ENCODE measurements at places on chromosomes 7 and 10.

GRCh38 chr7:50657912-50658311 is 92.7 kb upstream of the DDC start:
- DNase-seq: no peak

DNA sequence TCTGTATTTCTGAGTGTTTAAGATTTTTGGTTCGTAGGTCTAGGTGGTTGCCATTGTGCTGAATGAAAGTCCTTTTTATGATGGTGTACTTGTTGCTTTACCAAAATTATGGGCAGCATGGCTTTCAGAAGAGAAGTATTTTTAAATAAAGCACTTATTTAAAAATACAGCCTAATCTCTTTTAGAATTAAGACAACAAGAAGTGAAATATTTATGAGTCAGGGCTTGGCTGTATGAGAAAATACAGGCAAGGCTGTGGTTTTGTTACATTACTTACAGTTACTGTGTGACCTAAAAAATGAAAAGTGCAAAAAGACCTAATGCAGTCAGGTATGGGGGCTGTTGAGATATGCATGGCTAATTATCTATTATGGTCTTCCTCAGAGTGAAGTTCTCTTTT is 185.2 kb upstream of the PPP1R3A start:
- peak; percentile 37 for DNase-seq

GRCh38 chr10:44424298-44424697 is 39.4 kb upstream of the CXCL12 start:
- DNase-seq: peak; percentile 54

DNA sequence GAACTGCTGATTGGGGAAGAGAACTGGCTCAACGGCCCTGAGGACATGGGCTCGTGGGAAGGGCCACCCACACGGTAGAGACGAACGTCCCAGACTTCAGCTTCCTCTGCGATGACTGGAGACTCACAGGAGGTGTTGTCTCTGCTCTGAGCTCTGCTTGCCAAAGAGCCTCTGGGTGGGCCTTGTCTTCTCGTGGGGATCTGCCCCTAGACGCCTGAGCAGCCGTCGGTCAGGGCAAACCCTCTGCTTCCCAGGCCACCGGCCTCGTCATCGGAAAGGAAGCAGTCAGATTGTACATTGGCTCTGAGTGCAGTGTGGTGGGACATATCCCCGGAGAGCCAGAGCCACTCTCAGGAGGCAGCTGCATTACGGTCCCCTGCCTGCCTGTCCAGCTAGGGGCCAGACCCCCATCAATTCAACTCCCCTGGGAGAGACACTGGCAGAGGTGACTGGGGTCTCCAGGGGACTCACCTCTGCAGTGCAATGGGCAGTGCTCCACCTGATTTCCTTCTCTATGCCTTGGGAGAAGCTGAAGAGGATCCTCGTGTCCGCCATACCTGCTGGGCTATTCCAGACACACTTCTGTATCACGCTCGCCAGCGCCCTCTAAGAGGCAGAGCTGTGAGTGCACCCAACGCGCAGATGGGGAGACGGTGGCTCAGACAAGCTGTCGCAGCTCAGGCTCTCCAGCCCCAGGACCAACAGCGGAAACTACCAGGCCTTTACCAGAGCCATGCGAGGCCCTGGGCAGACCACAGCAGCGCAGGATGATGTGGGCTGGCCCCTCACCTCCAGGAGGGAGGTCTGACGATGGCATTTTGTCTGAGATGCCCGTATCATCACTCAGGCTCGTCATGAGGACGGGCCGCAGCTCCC is 227.4 kb downstream of the TCERG1L start:
- DNase-seq: peak; percentile 56

DNA sequence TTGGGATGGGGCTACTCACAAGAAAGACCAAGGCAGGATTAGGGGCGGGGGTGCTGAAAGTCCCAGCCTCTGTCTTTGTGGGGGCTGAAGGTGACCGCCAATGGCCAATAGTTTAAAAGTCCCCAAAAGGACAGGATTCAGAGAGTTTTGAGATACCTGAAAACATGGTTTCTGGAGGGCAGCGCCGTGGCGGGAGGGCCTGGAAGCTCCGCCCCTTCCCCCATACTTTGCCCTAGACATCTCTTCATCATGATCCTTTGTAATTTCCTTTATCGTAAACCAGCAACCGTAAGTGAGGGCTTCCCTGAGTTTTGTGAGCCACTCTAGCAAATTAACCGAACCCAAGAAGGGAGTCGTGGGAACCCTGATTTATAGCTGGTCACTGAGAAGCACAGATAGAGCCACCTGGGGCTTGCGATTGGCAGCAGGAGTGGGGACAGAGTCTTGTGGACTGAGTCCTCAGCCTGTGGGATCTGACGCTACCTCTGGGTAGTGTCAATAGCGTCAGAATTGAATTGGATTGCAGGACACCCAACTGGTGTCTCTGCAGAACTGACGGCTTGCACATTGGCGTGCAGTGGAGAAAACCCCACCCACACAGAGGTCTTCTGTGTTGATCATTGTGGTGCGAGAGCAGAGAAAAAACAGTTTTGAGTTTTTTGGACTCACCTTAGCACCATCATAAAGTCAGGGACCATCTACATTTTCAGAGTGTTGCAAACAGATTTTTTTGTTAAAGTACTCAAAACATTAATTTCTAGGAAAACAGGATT is 169.3 kb downstream of the USP6NL start:
- no peak for DNase-seq

GRCh38 chr10:58622246-58622645 is 109.6 kb downstream of the BICC1 start:
- DNase-seq: no peak
